ENCODE measurements at places on chromosomes 6 and 20.
A peak's percentile ranks its signal among the peaks of the same experiment; 100 is the strongest.

GRCh38 chr6:85923013-85923430 lies 280.3 kb upstream of the SYNCRIP start:
- no peak for DNase-seq

GRCh38 chr6:153031335-153031955 lies 28.9 kb upstream of the MTRF1L start:
- no peak for DNase-seq

- DNase-seq, result no peak
Measured at GRCh38 chr6:2061880-2062279, 183.5 kb downstream of the GMDS start.

- DNase-seq, result no peak
Measured at GRCh38 chr6:158804207-158804606, 15.0 kb downstream of the EZR start.

- no peak for DNase-seq
Measured at GRCh38 chr6:85600713-85601313, 7.2 kb upstream of the SNX14 start.

DNA sequence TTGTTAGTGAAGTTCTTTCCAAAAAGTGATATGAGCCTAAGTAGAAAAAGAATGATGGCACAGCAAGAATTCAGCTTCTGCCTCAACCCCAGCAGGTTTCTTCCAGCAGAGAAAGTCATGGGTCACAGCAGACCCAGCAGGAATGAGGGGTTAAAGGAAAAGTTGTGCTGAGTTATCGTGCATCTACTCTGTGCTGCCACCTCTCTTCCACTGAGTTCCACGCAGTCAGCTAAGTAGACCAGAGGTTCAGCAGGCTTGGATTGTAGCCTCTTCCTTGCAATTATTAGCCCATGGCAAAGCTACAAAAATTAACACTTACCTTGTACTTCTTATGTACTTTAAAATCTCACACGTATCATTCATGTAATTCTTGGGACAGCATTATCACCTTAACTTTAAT lies 510.8 kb downstream of the PTPRT start:
- no peak for DNase-seq

DNA sequence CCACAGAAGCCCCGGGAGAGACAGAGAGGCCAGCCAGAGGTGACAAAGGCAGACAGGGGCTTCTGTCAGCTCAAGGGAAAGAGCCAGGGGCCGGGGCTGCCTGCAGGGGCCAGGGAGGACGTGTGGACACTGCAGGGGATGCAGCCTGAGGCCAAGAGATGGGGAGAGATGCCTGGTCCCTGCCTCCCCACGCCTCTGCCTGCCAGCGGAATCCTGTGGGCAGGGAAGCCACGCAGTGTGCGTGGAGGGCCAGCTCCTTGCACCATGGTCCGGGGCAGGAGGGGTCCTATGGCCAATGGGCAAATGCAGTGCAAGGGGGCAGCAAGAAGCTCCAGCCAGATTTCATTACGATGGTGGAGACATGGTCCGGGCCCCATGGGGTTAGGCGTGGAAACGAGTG lies 224.9 kb downstream of the CDH4 start:
- no peak for DNase-seq

- no peak for DNase-seq
Measured at GRCh38 chr6:69841862-69842261, 24.5 kb upstream of the COL19A1 start.

DNA sequence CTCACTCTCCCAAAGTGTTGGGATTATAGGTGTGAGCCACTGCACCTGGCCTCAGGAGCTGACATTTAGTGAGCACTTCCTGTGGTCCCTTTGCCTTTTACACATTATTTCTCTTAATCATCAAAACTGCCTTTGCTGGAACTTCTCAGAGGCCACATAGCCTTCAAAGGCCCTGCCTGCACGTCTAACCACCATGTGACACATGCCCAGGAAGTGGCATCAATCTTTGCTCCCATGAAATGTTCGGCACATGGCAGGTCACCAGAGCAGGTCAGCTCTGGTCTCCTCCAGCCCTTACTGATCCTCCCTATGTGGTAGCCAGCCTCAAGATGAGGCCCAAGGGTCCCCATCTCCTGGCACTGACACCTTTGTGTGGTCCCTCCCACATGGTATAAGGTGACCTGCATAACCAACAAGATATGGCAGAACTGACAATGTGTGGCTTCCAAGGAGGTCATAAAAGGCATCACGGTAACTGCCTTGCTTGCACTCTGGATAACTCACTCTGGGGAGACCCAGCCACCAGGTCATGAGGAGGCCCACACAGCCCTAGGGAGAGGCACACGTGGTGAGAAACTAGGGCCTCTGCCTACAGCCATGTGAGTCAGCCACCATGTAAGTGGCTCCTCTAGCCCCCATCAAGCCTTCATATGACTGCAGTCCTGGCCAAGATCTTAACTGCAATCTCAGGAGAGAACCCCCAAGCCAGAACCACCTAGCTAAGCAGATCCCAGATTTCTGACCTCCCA lies 28.8 kb upstream of the HMGA1 start:
- no peak for DNase-seq

DNA sequence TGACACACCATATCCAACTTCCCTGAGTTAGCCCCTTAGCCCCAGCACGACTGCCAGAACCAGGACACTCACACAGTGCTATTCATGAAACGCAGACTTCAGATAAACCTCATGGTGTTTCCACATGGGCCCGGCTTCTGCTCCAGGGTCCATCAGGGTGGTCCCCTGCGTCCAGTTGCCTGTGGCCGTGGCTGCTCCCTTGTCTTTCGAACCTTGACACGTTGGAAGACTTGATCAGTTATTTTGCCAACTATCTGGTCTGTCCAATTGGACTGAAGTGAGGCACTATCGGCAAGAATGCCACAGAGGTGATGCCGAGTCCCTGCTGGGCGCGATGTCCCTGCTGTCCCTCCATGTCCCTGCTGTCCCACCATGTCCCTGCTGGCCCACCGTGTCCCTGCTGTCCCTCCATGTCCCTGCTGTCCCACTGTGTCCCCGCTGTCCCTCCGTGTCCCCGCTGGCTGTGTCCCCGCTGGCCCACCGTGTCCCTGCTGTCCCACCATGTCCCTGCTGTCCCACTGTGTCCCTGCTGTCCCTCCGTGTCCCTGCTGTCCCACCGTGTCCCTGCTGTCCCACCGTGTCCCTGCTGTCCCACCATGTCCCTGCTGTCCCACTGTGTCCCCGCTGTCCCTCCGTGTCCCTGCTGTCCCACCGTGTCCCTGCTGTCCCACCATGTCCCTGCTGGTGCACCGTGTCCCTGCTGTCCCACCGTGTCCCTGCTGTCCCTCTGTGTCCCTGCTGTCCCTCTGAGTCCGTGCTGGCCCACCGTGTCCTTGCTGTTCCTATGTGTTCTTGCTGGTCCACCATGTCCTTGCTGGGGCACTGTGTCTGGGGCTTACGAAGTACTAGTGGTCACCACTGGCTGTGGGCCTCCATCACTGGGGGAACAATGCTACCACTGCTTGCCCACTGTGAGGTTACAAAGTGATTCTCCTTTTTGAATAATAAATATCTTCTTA lies 251.4 kb downstream of the DLL1 start:
- DNase-seq, result no peak

GRCh38 chr6:2952557-2953095 lies 18.7 kb downstream of the SERPINB6 start:
- DNase-seq, result peak; percentile 52

- DNase-seq, result no peak
Measured at GRCh38 chr20:44526129-44526528, 4.3 kb upstream of the SERINC3 start.

- DNase-seq, result no peak
Measured at GRCh38 chr6:27507041-27507956, 34.4 kb upstream of the ZNF184 start.

DNA sequence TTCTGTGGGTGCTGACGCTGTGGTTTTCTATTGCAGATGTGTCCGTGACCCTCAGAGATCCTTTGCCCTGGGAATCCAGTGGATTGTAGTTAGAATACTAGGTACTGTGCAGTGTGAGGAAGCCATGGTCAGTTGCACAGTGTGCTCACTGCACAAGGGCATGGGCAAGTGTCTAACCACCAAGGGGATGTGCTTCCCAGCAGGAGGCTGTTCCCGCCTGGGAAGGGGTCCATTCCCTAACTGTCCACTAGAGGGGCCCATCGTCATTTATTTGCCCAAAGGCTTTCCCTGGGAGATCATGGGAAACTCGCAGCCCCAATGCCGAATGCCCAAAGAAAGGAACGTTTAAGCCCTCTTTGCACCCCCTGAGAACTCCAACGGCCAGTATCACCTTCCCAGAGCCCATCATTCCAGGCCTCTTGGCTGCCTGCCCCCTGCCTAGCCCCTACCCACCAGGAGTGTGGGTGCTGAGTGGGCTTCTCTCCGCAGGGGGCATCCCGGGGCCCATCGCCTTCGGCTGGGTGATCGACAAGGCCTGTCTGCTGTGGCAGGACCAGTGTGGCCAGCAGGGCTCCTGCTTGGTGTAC lies 26.2 kb downstream of the SLCO4A1 start:
- peak; percentile 8 for DNase-seq
